ENCODE measurements at places on chromosomes 1 and 21.

GRCh38 chr1:192929597-192929996 lies 120.8 kb downstream of the RGS2 start:
- DNase-seq = no peak

DNA sequence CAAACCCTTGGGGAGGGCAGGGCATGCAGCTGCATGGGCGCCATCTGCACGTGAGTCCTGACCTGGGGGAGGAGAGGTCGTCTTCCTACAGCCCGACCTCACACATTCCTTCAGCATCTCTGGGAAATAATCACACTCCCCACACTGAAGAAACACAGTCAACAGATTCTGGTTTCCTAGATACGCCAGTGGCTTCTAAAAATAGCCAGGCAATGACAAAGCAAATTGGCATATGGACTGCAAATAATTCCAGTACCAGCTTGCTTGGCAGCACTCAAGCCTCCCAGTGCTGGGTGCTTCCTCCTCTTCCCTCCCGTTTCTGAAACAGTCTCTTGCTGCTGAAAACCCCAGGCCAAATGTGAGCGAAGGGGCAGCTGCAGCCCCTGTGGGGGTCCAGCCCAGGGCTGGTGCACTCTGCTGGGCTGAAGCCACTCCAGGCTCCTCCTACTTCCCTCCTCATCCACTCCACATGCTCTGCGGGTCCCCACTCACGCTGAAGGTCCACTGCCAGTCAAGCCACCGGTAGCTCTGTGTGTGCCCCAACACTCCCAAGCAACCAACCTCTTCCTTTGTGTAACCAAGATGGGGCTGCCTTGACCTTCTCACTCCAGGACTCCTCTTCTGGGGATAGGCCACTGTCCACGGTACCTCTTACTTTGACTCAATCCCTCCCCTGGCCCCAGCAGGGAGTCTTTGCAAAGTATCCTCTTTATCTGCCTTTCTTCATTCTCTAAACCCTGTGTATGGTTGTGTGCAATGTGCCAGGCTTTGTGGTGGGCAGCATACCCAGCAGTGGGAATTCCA lies 69.0 kb downstream of the KCND3 start:
- DNase-seq = no peak

DNA sequence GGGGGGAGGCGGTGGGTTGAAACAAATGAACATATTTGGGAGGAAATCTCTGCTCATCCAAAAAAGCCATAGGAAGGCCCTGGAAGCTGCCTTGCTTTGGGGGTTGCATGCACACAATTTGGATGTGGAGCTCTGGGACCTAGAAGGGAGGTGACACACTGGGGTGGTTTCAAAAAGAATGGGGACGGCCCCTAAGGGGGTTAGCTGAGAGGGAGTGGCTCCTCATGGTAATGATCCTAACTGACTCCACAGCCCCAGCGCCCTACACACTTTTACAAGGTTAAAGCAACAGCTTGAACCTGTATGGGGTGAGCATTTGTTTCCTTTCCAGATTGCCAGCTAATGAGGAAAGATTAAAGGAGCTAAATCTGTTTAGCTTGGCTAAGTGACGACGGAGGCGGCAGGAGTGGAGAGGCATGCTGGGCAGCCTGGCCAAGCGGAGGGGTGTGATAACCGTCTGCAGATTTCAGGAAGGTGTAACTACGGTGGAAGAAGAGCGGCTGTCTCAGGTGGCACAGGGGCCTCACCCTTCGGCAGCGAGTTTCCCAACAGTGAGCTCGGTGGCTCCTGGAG lies 107.3 kb downstream of the RNF220 start:
- no peak for DNase-seq

GRCh38 chr1:77392486-77392885 lies 110.7 kb downstream of the AK5 start:
- no peak for DNase-seq

DNA sequence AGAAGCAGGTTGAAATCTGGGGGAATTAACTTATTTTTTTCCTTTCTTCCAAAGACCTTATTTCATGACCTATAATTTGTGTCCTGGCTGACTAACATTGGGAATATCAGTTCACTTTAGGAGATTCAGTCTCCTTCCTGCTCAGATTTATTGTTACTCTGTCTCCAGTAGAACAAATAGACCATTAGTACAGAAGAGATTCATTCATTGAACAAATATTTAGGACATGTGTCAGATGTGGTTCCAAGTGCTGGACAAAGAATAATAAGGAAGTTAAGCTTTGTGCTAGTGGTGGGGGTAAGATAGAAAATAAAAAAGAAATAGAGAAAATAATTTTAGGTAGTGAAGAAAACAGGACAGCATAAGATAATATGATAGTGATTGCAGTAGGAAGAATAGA lies 20.3 kb downstream of the ZMYM4 start:
- DNase-seq = no peak

DNA sequence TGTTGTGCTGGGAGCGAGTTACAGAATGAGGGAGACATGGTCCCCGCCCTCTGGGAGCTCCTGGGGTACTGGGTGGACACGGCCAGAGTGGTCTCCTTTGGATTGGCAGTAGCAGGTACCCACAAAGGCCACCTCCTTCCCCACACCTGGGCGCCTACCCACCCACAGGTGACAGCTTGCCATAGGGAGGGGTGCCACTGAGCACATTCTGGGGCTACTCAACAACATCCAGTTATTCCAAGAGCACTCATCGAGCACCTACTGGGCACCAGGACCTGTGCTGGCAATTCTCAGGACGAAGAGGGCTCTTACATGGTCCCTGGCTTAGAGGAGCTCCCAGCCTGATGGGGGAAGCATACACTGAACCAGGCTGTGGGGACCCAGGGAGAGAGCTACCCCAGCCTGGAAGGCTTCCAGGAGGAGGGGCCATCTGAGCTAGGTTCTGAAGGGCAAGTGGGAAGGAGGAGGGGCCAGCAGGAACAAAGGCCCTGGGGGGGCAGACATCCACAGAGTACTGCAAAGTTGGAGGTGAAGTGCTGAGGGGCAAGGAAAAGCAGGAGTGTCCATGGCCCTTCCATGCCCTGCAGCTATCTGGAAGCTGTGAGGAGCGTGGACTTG lies 22.0 kb downstream of the MRPL37 start:
- no peak for DNase-seq

GRCh38 chr1:39080831-39081270 lies 54.7 kb downstream of the NDUFS5 start:
- DNase-seq = no peak

- DNase-seq = no peak
Measured at GRCh38 chr1:167369933-167370332, 148.4 kb downstream of the CD247 start.

DNA sequence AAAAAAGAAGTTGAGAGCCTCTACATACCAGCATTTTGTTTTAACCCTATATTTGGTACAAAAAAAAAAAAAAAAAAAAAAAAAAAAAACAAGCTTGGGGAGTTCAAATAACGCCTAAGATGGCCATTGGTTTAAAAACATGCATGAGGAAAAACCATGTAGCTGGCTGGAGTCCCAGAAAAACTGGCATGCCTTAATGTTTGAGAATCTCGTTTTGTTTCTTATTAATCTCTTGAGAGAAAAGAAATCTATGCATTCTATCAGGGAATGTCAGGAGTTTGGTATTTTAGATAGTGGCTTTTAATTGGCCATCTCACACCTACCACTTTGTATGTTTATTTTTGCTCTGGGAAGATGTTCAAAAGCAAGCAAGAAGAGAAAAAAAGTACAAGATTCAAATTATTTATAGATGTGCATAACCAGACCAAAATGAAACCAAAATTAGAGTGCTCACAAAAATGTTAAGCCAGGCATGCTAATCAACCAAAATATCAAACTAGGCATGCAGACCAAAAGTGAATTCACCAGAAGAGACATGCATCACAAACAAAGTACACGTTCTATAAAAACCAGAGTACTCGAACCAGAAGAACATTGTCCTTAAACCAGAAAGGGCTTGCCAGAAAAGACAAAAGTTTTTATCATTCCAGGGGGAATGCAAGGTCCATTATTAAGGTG lies 156.6 kb downstream of the AK5 start:
- no peak for DNase-seq

DNA sequence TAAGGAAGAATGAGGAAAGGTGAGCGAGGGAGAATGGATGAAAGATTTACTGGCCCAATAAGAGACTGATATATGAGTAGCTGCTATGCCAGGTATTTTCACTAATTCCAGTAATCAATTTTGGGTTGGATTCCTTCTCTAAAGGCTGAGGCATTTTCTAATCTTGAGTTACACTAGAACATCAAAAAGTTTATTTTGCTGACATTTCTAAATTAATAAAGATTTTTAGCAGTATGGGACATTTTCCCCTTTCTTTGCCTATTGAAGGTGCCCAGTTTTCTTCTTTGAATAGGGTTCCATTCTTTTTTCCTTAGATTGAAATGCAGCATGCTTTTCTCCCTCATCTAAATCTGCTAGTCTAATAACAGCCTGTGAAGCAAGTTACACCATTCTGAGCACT lies 52.9 kb downstream of the ZNHIT6 start:
- DNase-seq = no peak

DNA sequence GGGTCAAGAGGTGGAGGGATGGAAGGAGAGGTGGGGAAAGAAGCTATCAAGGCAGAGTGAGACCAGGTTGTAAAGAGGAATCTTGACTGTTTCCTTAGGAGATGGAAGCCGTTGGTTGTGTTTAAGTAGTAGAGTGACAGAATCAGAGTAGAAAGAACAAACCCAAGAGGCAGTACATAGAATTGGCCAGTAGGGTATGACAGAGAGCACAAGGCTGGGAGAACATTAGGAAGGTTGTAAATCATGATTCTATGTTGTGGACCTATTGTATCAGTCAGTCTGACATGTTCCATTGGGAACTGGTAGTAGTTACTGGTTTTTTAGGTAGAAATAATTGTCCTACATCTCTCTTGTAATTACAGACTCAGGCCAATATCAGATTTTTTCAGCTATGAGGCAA lies 486.9 kb upstream of the USP24 start:
- no peak for DNase-seq

- no peak for DNase-seq
Measured at GRCh38 chr1:88973520-88974137, 18.8 kb downstream of the KYAT3 start.

DNA sequence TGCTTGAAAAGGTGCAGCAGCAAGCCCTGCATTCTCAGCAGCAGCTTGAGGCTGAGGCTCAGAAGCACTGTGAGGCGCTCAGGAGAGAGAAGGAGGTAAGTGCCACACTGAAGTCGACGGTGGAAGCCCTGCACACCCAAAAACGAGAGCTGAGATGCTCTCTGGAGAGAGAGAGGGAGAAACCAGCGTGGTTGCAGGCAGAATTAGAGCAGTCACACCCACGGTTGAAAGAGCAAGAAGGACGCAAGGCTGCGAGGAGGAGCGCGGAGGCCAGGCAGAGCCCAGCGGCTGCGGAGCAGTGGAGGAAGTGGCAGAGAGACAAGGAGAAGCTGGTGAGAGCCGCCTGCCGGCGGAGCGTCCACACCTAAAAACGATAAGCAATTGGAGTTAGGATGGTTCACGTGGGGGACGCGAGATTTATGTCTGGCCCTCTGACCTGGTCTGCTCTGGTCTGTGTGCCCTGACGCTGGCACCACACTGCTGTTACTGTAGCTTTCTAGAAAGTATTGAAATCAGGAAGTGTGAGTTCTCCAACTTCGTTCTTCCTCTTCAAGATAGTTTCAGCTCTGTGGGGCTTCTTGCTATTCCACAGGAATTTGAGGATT lies 26.7 kb upstream of the DIP2A start:
- no peak for DNase-seq

- DNase-seq = no peak
Measured at GRCh38 chr1:235138821-235139220, 10.2 kb upstream of the TOMM20 start.

DNA sequence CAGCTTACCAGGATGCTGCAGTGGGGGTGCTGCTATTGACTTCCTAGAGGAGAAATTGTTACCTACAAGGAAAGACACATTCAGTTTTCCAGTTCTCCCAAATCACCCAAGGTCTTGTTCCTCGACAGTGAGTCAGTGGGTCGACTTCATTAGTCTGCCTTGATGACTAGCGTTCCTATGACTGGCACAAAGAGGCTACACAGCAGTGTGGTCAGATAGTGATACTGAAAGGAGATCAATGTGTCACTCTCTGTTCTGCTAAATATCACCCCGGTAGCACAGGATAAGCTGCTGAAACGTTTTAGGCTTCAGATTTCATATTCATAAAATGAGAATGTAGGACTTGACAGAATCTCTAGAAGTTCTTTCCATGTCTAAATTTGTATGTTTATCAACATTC lies 357.4 kb downstream of the LMX1A start:
- no peak for DNase-seq

DNA sequence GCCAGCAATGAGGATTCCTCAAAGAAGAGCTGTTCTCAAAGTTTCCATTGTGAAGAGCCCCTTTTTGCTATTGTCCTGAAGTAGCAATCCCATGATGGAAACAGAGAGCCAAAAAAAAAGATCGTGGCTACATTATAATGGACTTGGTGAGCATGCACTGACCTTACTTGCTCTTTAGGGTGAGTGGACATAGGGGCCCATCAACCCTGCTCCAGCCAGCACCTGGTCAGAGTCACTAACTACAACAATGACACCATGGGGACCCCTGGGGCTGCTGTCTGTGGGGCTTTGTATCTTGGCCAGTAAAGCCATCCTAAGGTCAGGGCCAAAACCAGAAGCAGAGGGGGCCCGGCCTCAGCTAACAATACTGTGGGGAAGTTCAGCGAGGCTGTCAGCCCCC lies 30.4 kb upstream of the RAB4A start:
- DNase-seq = no peak

DNA sequence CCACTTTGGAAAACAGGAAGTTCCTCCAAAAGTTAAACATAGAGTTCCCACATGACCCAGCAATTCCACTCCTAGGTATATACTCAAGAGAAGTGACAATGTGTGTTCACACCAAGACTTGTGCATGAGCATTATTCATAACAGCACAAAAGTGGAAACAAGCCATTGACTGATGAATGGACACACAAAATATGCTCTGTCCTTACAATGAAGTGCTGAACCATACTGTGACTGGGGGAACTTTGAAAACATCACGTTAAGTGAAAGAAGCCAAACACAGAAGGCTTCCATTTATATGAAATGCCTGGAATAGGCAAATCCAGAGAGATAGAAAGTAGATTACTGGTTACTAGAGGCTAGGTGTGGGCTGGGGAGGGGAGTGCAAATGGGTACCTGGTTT lies 150.3 kb downstream of the ZSCAN20 start:
- DNase-seq = no peak

DNA sequence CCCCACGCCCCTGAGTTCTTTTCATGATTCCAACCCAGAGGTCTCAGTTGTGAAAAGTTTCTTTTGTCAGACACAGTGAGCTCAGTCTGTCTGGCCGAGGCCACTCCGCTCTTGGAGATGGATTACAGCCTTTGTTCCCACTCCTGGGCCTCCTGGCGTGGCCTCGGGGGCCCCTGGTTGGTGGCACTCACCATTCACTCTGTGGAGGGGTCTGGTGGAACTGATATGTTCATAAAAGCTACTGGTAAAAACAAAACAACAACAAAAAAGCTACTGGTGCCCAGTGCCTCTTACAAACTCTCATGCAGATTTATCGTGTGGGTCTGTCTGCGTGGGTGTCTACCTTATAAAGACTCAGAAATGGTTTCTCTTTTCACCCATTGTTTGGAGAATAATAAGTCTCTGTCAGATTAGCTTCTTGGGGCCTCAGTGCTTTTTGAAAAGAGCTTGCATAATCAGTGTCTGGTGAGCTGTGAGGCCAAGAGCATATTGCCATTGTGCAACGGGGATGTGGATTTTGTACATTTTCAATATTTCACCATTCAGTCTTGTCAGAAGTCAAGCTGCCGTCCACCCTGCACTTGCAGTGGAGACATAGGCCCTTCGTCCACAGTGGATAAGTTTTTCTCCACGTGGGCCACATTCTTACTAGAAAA lies 86.7 kb downstream of the GALNT2 start:
- no peak for DNase-seq
